ENCODE measurements at places on chromosomes 7 and 10. TPM values are rescaled to one million over a fixed set of nuclear protein-coding genes. Genes with fewer than 3 reads are reported as not detected.

The CISD1 gene
- total RNA-seq, result 38.0 TPM

The PRLHR gene
- not detected for total RNA-seq

The NKX1-2 gene
- not detected for total RNA-seq

DNA sequence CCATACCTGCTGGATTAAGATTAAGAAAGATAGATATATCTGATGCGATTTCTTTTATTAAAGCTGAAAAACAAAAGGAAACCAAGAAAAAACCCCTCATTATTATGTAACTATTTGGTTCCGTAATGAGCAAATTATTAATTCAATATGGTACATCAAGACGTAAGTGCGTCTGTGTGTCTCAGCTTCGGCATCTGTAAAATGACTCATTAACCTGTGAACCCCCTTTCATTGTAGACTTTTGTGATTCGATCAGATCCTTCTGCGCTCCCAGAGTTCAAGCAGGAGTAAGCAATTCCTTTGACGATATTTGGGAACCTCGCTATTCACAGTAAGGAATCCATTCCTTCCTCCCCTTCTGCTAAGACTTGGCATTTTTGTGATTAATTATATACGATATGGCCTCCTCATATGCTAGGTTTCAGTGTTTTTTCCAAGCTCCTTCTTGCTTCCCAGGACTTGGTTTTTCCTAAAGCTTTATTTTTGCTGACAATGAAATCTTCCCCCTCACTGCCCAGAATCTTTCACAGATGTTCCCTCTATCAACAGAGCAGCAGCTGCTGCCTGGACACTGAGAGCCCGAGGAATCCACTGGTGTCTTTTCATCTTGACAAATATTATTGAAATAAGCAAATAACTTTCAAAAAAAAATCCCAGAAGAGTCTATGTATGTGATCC, 171.7 kb upstream of the CELF2 start:
- no peak for DNase-seq

DNA sequence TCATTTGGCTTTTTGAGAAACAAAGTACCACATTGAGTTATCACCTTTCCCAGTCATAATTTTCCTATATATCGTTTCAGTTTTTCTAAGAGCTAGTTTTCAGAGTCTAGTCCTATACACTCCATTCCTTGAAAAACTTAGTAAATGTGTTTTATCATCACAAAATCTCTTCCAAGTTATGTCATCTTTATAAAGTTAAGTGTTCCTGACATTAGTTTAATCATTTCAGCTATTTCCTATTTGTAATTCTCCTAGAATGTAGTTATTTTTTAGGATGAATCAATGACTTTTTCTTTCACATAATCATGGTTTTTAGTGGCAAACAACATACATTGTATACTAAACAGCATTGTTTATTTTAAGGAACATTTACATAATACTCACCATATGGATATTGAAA, 191.7 kb upstream of the BET1 start:
- DNase-seq, result no peak

- DNase-seq, result no peak
Measured at GRCh38 chr7:75639886-75640190, 98.9 kb downstream of the HIP1 start.

The NPSR1 gene
- total RNA-seq, result not detected

GRCh38 chr10:128850647-128851046, 616.4 kb upstream of the MGMT start:
- DNase-seq, result no peak

GRCh38 chr10:17669185-17669872, 25.4 kb downstream of the STAM start:
- DNase-seq, result no peak

DNA sequence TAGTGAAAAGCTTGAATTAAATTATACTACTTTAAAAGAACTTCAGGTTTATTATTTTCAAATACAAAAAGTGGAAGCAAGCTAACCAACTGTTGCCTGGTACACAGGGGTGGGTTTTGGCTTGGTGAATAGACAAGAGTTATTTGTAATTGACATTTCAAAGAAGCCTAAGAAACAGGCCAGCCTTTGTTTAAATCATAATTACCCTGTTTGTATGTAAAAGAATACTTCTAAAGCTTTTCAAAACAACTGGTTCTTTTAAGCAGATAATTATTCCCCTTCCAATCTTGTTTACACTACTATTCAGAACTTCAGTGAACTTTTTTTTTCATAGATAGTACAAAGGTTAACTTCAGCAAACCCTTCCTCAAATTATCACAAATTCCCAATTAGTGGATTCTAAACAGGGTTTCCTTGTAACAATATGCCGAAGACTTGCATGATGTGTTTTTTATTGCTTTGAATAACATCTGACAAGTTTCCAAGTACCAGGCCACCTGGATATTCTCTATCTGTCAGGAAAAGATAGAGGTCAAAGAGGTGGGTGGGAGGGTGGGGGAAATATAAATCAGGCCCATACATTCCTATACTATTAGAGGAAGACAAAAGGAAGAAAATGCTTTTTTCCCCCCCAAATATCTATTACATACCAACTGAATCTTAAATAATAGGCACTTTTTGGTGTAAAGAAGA, 20.4 kb downstream of the SSMEM1 start:
- no peak for DNase-seq

DNA sequence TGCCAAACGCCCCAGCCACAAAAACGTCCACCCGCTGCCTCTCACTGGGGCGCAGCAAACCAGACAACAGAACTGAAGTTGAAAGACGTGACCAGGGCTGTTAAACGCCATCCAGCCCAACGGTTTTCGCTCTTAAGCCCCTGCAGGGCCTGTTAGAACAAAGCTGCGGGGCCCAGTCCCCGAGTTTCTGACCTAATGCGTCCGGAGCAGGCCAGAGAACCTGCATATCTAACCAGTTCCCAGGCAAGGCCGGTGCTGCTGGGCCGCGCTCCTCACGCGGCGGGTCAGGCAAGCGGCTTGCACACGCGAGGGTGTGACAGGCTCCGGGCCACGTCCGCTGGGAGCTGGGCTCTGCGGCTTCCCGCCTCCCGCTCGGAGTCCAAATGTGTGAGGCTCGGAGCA, 87.0 kb downstream of the PTPRN2 start:
- DNase-seq, result no peak

The MGAM2 gene
- 0.13 TPM for total RNA-seq

DNA sequence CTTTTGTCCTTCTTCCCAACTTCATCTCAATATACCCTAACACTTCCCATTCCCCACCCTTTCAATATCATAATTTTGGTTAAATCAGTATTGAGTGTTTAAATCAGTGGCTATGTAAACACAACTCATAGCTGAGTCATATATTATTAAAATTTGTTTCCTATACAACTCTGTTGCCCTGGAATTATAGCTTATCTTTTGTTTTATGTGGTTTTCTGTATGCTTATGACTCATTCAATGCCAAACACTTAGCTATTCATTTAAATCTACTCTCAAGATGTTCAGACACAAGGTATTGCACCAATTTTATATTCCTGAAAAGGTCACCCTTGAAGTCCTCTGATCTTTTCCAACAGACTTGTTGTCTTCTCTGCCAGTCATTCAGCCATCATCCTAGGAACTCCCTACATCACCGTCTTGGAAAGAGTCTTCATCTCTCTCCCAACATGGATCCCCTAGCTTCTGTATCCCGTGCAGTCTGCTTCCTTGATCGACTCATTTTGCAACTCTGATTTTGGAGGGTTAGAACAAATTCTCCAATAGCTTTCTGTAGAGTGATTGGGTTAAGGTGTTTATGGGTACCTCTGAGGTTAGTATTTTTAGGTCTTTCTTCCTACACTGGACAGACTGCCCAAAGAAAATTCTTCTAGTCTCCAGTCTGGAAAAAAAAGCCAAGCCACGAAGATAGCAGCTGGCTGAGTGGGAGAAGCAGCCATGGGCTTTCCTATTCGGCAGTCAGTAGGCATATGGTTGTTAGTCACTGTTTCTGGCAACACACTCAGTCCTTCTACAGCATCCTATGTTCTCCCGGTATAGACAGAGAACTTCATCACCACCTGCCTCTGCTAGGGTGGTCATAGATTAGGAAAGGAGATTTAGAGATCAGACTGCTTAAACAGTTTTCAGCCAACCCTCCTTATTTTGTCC, 102.1 kb downstream of the CRPPA start:
- no peak for DNase-seq

DNA sequence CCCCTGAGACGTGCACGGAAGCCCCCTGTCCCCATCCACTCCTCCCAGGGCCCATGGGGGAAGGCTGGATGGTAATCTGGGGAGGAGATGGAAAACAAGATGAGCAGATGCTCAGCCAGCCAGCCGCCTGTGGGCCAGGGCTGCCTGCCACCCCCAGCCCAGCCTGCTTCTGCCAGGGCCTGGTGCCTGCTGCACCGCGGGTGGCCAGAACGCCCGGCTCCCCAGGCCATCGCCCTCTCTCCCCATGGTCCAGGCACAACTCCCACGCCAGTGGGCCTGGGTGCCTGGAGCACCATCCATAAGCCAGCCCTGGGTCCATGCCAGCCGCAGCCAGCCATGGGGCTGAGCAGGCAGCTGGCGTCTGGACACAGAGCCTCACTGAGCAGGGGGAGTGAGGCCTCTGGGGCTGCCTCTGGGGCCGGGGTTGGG, 57.2 kb upstream of the ELN start:
- DNase-seq, result no peak

DNA sequence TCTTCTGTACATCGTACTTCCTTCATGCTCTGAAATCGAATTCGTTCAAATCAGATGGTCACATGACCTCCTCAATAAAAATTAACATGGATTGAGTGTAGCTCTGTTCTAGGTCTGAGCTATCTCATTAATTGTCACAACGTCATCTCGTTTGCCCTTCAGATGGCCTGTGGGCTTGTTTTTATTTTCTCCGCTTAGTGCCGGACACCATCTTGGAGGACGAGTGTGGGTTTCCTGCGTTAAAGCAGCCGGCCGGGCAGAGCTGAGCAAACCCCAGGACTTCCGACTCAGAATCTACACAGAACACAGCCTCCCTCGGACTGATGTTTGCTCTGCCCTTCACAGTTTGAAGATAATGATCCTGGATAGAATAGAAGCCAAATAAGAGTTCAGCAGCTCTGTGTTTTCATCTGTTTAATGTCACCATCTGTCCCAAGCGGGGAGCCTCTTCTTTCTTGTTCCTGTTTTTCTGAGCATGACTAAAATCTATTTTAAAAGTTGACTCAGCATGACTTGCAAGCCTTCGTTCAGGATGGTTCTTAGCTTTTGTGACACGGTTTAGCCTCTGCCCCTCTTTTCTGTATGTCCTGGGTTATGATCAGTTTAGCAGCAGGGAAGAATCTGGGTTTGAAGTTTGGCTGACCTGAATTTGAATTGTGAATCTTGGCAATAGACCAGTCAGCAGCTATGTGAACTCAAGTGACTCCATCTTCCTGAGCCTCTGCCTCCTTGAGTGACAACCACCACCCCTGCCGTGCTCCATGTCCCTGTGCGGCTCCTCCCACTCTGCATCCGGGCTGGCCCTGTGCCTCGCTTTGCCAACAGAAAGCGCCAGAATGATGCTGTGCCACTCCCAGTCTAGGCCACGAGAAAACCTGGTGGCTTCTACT, 30.6 kb upstream of the GALNTL5 start:
- no peak for DNase-seq

The MBLAC1 gene
- total RNA-seq, result 2.4 TPM

- DNase-seq, result no peak
Measured at GRCh38 chr7:84314263-84314662, 119.7 kb upstream of the SEMA3A start.

The FAM25G gene
- not detected for total RNA-seq

- DNase-seq, result no peak
Measured at GRCh38 chr10:26829810-26830515, 30.8 kb downstream of the ABI1 start.

- DNase-seq, result no peak
Measured at GRCh38 chr7:85699482-85699881, 512.6 kb upstream of the SEMA3D start.

DNA sequence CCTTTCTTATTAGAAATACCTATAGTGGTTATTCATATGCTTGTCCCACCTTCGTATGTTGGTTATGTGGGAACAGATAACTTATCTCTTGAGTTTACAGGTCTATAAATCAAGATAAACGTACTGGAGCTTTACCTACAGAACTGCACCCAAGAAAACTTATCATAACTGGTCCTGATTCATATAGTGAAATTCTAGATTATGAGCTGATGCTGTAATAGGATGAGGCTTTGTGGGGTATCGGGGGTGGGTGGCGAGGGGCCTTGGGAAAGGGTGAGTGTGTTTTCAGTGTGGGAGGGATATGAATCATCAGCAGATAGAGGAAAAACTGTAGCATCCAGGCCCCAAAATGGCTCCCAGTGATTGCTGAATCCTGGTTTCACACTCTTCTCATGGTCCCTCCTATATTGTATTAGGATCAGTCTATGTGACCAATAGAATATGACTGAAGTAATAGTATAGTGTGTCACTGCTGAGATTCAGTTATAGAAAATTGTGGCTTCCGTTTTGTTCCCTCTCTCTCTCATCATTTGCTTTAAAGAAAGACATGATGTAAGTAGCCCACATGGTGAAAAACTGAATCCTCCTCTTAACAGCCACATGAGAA, 706.8 kb upstream of the LRRTM3 start:
- DNase-seq, result no peak

- no peak for DNase-seq
Measured at GRCh38 chr10:63703740-63704345, 182.6 kb downstream of the REEP3 start.

DNA sequence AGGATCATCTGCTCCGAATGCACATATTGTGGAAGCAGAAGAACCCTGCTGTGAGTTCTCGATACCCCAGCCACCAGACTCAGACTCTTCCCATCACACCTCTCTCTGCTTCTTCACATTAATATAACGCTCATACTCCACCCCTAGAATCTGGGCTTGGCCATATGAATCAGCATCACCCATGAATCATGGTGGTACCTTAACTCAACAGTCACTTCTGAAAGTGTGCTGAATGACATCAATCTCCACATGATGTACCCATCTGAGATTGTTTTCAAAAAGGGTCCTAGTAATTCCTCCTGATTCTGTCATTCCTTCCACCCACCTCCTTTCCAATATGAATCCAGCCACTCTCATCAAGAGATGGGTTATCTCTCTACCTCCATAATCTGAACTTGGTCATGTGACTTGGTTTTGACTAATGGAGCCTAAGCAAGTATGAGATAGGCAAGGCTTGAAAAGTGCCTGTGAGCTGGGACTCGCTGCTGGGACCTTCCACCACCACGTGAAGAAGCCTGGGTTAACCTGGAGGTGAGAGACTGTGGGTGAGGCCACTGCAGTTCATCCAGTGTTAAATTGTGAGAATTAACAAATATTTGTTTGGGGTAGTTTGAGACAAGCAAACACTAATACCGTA, 15.4 kb downstream of the YWHAG start:
- DNase-seq, result no peak

The PLXNA4 gene
- 3.5 TPM for total RNA-seq

The MYL10 gene
- not detected for total RNA-seq

DNA sequence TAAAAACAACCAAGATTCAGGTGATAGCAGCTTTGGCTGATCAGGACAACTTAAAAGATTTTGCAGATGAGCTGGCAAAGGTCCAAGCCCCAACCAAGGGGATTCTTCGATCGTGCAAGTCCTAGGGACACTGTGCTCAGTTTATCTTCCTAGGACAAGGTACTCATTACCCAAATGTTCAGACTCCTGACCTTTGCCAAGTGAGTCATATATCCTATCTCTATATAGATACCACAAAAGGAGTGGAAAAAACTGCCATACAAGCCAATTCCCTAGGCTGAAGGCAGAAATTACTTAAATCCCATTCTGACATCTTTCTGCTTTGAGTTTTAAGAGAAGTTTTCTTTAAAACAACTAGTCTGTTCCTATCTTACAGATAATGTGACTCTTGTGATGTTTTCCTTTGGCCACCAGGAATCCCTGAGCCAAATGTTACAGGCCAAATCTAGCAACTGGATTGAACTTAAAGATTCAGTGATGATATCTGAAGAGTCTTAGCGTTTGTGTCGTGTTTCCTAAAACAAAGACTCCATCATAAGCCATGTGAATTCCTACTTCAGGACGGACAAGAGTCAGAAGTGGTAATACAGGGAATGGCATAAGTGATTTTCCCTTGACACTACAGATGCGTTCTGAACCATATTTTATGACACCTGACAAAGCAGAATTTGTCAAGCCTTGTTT, 142.6 kb upstream of the ASAH2 start:
- no peak for DNase-seq
